ENCODE measurements at places on chromosomes 3 and 15. TPM values are rescaled to one million over a fixed set of nuclear protein-coding genes. Genes with fewer than 3 reads are reported as not detected.

- H3K27ac ChIP-seq = no peak overlapping the region
- no peaks in the 10 kb centered on the region for H3K4me1 ChIP-seq
- H3K36me3 ChIP-seq = peaks cover 87% of the 10 kb centered on the region
- no peaks in the 10 kb centered on the region for H3K27me3 ChIP-seq
- no peak overlapping the region for H3K4me3 ChIP-seq
Measured at GRCh38 chr3:33855884-33856546, 57.6 kb downstream of the PDCD6IP start.

GRCh38 chr3:56930706-56931105 lies 129.0 kb upstream of the ARHGEF3 start:
- no peaks in the 10 kb centered on the region for H3K4me1 ChIP-seq
- no peak for DNase-seq
- H3K36me3 ChIP-seq = no peaks in the 10 kb centered on the region
- H3K27ac ChIP-seq = no peak overlapping the region
- H3K27me3 ChIP-seq = no peaks in the 10 kb centered on the region

GRCh38 chr3:150275941-150276340 lies 132.2 kb upstream of the TSC22D2 start:
- DNase-seq = no peak
- H3K36me3 ChIP-seq = no peaks in the 10 kb centered on the region
- H3K4me3 ChIP-seq = no peak overlapping the region
- H3K27ac ChIP-seq = no peak overlapping the region
- H3K4me1 ChIP-seq = no peaks in the 10 kb centered on the region

- DNase-seq = no peak
- H3K4me3 ChIP-seq = no peak overlapping the region
- H3K27ac ChIP-seq = no peak overlapping the region
- H3K27me3 ChIP-seq = no peaks in the 10 kb centered on the region
Measured at GRCh38 chr3:174540116-174540908, 318.8 kb upstream of the NAALADL2 start.

DNA sequence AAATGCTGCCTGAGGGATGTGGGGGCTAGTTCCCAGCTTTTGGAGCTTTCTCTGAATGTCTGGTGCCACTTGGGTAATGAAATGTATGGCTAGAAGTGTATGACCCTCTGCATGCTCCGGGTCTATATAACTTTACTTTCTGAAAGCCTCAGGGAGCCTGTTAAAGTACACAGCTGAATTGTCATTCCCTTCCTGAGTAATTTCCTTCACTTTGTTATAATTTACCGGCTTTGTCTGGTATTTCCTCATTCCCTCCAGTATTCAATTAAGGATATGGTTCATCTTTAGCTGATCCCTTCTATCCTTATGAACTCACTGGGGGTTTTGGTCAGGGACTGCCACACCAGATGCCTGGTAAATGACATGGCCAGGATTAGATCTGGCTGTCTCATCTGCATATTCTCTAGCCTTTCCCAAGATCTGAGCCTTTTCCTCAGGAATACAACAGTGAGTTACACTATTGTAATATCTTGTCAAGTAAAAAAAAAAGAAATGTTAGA lies 620.3 kb downstream of the ZPLD1 start:
- H3K36me3 ChIP-seq = no peaks in the 10 kb centered on the region
- DNase-seq = no peak

GRCh38 chr3:102570511-102570910 lies 135.7 kb downstream of the ZPLD1 start:
- no peaks in the 10 kb centered on the region for H3K36me3 ChIP-seq
- no peak overlapping the region for H3K27ac ChIP-seq
- no peak for DNase-seq
- no peaks in the 10 kb centered on the region for H3K4me1 ChIP-seq

CLEC3B gene
- 26.7 TPM for polyA plus RNA-seq

Measured in psoas muscle (tissue), 8 donors.